ENCODE measurements at places on chromosomes 7 and 10.

DNA sequence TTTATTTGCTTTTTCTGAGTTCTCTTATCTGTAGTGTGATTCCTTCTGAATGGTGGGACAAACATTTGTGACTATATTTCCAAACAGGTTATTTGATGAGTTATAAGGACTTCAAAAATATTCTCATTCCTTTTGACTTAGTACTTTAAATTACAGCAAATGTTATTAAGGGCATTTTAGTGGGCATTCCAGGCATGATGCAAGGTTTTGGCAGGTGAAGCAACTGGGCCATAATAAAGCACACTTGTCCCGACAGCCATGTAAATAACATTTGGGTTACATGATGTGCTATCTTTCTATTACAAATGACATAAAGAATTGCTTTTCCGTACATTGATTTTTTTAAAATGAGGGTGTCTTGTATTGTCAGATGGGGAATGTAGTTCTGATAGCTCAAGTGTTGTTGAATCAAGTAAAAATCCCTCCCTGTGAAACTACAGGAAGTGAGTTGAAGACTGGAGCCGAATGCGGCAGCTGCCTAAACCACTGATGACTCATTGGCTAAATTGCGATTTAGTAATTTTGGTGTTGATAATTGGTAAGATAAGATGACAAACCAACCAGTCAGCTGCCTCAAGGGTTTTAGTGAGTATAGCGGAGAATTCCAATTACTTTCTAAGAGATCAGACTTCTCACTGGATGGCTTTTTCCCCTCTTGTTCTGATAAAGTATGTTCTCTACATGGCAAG lies 231.3 kb upstream of the NPY start:
- no peak for DNase-seq

GRCh38 chr10:62388328-62388727 lies 14.2 kb downstream of the ZNF365 start:
- DNase-seq = no peak

DNA sequence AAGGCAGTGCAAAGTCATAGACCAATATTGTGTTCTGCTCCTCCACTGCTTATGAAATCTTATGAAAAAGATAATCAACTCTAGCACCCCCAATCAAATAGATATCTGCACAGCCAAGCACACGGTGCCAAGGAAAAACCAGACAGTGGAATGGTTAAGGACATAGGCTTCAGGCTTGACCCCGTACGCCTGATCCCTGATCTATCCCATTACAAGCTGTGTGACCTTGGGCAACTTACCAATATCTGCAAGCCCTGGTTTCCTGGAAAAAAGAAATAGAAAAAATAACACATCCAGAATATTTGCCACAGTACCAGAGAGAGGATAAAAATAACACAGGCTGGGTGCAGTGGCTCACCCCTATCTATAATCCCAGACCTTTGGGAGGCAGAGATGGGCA lies 56.9 kb downstream of the GRB10 start:
- DNase-seq = no peak

GRCh38 chr7:437329-438251 lies 82.1 kb downstream of the PDGFA start:
- DNase-seq = no peak

DNA sequence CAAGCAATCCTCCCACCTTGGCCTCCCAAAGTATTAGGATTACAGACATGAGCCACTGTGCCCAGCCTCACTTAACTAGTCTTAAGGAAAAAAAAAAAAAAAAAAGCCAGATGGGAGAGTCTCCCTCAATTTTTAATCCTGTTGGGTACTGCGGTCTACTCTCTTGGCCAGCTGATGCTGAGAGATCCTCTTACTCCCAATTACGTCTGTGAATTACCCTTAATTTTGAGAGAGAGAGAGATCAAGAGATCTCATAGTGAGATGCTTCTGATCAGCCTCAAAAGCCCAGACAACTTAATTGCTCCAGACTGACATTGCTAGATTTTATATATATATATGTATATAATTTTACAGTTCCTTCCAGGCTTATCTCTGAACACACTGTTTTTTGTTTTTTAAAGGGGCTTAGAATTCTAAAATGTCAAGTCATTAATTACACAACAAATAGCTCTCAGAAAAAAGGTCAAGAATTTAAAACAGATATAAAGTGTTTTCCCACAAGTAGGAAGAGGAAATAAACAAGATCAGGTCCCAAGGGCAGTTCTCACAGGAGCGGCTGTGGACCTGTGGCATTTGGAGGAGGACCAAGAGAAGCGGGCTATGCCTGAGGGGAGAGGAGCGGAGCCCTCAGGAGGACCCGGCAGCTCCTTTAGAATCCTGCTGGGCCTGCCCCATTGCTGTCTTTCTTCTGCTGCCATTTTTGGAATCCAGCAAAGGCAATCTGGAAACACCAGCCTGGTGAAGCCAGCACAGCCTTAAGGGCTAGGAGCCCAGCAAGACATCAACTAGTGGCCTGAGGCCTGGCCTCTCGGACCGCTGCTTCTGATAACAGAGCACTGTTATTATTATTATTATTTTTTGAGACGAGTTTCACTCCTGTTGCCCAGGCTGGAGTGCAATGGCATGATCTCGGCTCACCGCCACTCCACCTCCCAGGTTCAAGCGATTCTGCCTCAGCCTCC lies 30.1 kb downstream of the DENND2A start:
- no peak for DNase-seq
